ENCODE measurements at places on chromosomes 12 and 14.

GRCh38 chr14:32330351-32331111, 1.4 kb downstream of the AKAP6 start:
- DNase-seq, result peak; percentile 20

GRCh38 chr12:112097641-112098040, 10.9 kb downstream of the NAA25 start:
- DNase-seq, result no peak

DNA sequence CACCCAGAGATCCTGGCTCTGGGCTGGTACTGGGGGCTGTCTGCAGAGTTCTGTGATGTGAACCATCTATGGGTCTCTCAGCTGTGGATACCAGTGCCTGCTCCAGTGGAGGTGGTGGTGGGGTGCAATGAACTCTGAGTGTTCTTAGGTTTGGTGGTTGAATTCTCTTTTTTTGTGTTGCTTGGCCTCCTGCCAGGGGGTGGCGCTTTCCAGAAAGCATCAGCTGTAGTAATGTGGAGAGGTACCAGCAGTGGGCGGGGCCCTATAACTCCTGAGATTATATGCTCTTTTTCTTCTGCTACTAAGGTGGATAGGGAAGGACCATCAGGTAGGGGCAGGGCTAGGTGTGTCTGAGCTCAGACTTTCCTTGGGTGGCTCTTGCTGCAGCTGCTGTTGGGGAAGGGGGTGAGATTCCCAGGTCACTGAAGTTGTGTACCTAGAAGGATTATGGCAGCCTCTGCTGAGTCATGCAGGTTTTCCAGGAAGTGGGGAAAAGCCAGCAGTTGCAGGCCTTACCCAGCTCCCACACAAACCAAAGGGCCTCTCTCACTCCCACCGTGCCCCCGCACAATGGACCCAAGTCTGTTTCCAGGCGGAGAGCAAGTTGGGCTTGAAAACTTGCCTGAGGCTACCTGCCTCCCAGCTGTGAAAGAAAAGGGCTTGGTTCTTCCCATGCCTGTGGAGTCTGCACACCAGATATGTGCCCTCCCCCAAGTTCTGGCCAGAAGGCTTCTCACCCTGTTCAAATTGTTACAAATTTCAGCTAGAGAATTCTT, 18.6 kb downstream of the CCER1 start:
- DNase-seq, result no peak

- DNase-seq, result no peak
Observed at GRCh38 chr12:26629864-26630263, 203.1 kb downstream of the ITPR2 start.

GRCh38 chr14:34063470-34064164, 112.7 kb upstream of the EGLN3 start:
- peak; percentile 33 for DNase-seq

DNA sequence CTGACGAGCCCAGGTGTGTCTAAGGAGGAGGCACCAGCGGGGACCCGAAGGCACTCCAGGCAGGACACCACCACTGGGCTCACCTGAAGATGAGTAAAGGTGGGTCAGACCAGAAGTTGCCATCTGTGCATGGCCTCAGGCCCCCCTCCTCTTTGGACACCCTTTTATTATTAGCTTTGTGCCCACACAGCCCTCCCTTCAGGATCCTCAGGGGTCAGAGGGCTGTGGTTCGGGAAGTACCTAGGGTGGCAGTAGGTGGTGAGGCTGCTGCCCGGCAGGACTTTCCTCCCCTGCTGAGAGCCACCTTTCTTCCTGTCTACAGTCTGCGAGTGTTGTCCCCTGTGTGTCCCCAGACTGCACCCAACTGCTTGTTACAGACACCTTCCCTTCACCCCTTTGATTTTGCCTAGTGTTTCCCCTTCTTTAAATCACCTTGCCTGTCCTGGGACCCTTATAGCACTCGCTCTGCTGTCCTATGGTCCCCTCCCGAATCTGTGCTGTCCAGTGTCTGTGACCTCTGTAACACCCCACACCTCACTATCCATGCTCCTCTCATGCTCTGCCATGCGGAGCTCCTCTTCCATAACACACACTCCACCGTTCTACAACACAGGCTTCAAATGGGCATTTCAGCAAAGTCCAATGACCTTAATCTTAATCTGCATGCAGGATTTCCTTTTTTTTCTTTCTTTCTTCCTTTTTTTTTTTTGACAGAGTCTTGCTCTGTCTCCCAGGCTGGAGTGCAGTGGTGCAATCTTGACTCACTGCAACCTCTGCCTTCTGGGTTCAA, 25.7 kb downstream of the SOAT2 start:
- DNase-seq, result no peak

DNA sequence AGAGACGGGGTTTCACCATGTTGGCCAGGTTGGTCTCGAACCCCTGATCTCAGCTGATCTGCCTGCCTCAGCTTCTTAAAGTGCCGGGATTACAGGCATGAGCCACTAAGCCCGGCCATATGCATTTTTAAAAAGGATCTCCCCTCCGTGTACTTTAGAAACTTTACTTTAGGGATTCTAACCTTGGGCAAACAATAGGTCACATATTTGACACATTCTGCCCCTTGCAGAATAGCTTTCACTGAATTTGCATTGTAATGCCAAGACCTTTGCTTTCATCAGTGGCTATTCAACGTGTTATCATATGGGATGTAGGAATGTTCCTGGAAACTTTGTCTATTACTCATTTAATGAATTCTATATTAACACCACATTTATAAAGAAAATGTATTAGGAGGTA, 11.4 kb upstream of the ANKS1B start:
- DNase-seq, result no peak

- no peak for DNase-seq
Observed at GRCh38 chr14:34368115-34368970, 93.7 kb downstream of the SPTSSA start.

DNA sequence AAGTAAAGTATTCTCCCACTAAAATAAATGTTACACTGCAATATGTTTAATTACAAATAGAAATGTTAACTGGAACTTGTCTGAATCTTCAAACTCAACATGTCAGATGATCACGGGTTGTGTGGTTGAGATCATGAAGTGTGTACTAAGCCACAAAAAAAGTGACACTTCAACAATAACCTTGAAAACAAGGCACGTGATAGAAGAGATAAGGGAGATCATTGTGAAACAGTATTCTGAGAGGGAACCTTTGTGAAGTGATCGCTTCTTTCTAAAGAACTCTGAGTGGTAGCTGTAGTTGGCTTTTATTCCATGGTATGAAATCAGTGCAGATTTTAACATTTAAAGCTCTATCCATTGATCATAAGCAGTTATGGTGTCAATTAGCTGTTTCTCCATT, 60.0 kb downstream of the LIN52 start:
- DNase-seq, result no peak

GRCh38 chr14:36451310-36452065, 68.5 kb downstream of the NKX2-1 start:
- no peak for DNase-seq

GRCh38 chr14:58626431-58626831, 11.3 kb upstream of the DACT1 start:
- DNase-seq, result no peak

DNA sequence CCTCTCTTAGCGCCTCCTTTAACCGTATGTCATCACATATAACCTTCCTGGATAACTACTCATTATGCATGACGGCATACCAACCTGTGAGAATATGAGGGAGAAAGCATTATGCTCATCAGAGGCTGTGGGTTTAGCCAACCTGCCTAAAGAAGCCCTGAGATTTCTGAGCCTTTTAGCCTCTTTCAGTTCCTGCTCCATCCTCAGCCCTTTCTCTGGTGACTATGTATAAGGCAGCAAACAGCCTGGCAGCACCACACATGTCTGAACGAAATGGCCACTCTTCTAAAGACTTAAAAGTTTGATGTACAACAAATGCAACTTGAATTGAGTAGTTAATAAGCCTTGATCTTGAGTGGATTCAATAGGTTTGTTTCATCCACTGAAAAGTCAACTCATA, 64.8 kb upstream of the SOX5 start:
- DNase-seq, result no peak

GRCh38 chr12:80364056-80364455, 80.0 kb upstream of the PTPRQ start:
- no peak for DNase-seq

DNA sequence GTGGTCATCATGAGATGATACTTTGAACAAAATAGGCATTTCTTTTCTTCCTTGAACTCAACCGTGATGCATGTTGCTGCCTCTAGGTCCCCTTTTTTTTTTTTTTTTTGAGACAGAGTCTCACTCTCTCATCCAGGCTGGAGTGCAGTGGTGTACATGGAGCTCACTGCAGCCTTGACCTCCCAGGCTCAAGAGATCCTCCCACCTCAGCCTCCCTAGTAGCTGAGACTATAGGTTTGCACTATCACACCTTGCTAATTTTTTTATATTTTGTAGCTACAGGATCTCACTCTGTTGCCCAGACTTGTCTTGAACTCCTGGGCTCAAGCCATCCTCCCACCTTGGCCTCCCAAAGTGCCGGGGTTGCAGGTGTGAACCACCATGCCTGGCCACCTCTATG, 20.6 kb downstream of the DIP2B start:
- DNase-seq, result no peak

GRCh38 chr14:104363891-104364760, 215.4 kb upstream of the C14orf180 start:
- DNase-seq, result no peak

- no peak for DNase-seq
Observed at GRCh38 chr12:94183708-94184379, 35.5 kb downstream of the PLXNC1 start.

DNA sequence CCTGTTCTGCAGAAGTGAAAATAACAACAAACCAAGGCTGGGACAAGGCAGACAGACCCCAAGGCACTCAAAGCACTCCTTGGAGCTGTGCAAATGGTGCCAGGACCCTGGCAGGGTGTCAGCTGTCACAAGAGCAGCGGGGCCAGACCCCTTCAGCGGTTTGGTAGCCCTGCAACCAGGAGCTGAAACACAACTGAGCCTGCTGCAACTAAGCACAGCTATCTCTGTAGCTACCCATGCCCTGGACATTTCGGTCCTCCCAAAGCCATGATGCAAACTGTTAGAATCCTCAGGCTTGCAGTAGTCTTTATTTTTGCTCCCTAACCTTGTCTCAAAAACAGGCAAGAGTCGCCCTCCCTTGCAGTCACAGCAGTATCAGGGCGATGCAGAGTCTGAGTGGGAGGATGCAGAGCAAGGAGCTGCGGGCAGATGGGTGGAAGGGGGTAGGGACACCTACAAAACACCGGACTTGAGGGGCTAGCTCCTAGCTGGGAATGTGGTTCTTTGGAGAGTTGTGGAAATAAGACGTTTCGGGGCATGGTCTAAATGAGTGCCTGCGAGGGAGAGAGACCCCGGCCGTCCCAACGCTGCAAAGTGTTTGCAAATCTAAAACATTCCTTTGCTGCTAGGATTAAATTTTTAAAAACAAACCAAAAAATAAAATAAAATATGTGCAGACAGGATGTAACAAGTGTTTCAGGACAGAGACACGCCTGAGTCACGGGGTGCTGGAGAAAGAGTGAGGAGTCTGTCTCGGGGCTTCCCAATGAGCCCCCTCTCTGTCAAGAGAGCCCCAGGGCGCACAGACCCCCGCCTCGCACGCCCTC, 1.0 kb downstream of the NUAK1 start:
- DNase-seq, result no peak

GRCh38 chr12:98951406-98951805, 306.3 kb downstream of the APAF1 start:
- DNase-seq, result no peak

DNA sequence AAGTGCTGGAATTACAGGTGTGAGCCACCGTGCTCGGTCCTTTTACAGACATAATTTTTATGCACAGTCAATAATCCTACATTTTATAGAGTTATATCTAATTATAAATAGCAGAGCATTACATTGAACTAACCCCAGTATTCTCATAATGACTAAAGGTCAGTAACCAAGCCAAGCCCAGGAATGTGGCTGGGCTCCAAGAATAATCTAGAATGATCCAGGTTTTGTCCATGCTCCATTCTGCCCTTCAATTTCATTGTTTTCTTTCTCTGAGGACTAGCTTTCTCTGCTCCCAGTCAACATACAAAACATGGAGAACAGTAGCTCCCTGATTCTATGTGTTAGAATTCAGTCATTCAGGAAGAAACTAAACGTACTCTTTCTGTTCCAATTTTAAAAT, 92.1 kb upstream of the KRR1 start:
- no peak for DNase-seq

DNA sequence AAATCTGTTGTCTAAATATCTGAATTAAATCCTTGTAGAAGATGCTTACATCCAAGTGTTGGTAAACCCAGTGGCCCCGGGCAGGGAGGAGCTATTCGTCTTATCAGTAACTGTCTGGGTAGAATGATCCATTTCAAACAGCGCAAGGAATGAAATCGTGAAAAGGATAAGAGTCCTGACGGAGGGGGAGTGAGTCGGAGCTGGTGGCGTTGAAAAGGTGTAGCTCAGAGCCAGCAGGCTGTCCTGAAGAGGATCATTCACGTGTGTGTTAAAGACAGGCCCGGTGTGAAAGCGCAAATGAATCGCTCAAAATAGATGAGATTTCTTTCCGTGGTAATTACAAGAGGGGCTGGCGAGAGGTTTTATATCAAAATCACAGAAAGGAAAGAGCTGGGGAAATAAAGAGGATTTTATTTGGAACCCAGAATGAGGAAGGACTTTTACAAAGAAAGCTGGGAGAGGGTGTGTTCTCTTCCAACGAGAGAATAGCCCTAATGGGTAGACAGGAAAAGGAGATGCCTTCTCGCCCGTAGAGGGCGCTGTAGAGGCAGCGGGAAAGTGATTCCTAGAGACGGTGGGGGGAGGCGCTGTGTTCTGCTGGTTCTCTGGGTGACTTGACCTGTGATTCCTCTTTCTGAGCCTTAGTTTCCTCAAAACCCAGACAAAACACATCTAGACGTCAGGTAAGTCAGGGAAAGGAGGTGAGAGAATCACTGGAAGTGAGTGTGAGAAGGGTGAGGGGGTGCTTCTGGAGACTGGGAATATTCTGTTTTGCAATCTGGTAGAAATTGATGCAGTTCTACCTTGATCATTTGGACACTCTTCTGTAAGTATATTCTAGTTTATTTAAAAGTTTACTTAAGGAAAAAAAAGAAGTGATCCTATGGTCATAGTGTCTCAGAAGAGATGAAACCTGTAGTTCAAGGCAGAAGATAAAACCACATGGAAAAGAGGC, 39.3 kb downstream of the SRRM4 start:
- peak; percentile 81 for DNase-seq

- no peak for DNase-seq
Observed at GRCh38 chr12:108693751-108694150, 37.6 kb downstream of the CORO1C start.

DNA sequence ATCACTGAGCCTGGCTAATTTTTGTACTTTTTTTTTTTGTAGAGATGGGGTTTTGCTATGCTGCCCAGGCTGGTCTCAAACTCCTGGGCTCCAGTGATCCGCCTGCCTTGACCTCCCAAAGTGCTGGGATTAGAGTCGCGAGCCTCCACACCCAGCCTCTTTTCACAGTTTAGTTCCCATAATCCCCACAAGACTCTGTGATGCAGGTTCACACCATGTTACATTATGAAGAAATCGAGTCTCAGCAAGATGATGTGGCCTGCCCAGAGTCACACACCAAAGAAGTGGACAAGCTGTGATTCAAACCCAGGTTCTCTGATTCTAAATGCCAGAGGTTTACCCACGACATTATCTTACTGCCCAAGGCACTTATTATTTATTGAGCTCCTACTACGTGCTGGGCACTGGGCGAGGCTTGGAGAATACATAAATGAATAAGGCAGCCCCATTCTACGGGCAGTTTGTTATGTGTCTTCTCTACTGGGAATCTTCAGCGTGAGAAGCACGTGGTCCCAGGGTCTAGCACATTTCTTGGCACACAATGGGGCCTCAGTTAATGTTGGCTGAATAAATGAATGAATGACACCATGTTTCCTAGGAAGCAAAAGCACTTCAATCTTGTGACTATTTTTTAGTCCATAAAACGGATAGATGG, 23.5 kb upstream of the OASL start:
- DNase-seq, result no peak

GRCh38 chr14:95038521-95039250, 118.6 kb downstream of the DICER1 start:
- DNase-seq, result no peak

GRCh38 chr14:89773151-89773550, 181.4 kb downstream of the EFCAB11 start:
- DNase-seq, result no peak
